ENCODE measurements at places on chromosomes 6 and 20. TPM values are rescaled to one million over a fixed set of nuclear protein-coding genes. Genes with fewer than 3 reads are reported as not detected.

Gene PHACTR2
- 30.0 TPM for polyA plus RNA-seq

Gene BPIFB2
- polyA plus RNA-seq = not detected

Gene CYP24A1
- polyA plus RNA-seq = 0.89 TPM

Gene CTCFL
- polyA plus RNA-seq = 3.6 TPM

Gene KCNK16
- polyA plus RNA-seq = not detected

Gene SLC22A7
- 0.30 TPM for polyA plus RNA-seq

Gene SLC35B2
- polyA plus RNA-seq = 56.5 TPM

Gene TSHZ2
- 11.0 TPM for polyA plus RNA-seq

Gene LTA
- polyA plus RNA-seq = 0.39 TPM

Gene DNAAF9
- polyA plus RNA-seq = 35.9 TPM

Gene EYA4
- 18.7 TPM for polyA plus RNA-seq

DNA sequence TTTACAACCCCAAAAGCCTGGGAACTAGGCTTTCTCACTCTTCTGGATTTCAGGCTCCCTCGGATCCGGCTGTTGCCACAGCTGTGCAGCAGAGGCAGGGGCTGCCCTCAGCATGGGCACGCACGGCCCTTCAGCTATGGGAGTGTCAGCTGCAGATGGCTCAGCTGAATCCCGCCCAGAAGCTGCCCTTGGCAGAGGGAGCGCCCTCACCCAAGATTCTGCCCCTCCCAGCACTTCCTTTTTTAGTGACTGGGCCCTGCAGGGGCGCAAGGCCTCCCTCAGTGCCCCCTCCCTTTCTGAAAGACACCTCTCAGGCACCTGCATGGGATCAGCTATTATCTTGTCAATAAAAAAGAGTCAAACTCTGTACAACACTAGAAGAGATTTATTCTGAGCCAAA, 67.9 kb upstream of the THBS2 start:
- DNase-seq = no peak

- DNase-seq = no peak
Observed at GRCh38 chr6:30260036-30260504, 46.9 kb upstream of the TRIM26 start.

- no peak for DNase-seq
Observed at GRCh38 chr6:16733085-16733484, 28.2 kb downstream of the ATXN1 start.

DNA sequence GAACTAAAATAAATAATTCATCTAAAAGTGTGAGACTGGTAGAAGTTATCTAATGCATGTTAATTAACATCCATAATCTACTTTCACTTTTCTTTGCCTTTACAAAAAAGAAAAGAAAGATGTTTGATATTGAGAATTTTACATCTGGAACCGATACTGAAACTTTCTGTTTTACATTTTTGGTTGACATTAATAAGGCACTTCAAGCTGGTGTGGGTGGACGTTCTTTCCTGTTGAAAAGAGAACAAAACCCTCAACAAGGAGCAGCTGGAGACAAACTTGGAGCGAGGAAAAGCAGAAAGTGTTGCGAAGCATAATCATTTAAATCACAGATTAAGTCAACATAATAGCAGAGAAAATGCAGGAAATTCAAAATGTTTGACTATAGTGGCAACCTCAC, 575.2 kb upstream of the ADGRB3 start:
- DNase-seq = no peak

DNA sequence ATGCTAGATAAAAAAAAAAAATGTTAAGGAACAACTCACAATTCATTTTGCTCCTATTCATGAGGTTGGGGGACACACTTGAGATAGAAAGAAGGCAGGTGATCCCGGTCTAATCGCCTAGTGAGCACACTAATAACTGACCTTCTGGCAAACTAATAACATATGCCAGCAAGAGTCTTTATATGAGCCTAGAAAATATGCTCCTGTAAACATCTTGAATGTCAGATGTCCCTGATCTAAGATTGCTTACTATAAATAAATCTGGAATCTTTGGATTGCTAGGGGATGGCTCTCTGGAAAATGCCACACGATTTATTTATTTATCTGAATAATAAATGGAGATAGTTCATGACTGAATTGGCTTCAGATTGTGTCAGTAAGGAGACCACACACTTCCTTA, 821.9 kb downstream of the GRIK2 start:
- DNase-seq = no peak

- DNase-seq = no peak
Observed at GRCh38 chr20:2887715-2888114, 14.4 kb downstream of the PTPRA start.

DNA sequence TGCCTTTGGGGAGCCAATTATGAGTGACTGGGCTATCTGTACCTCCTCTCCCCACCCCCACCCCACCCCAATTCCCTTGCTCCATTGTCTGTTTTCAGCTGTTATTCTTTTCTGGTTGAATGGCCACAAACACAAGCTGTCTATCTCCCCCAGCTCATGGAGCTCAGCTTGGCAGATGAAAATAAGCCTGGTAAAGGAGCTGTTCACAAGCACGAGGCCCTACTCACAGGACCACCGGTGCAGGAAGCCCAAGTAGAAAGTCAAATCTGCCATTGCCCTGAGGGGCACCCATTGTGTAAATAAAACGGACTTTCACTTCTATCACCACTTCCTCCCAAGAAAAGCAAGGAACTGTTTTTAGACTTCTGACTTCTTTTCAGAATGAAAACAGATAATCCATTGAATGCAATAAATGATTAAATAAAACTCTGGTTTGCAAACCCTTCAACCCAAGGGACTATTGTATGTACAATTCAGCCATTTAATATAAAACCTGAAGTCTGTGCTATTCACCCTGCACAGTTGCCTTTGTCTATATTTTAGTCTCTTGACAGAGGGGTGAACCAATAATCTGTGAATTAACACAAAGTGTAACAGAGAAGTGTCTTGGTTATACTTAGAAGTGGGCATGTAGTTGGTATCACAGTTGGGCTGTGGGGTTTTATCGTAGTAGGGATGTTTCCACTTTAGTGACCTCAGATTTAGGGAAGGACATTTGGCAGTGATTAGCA, 27.7 kb downstream of the RIPOR2 start:
- no peak for DNase-seq

DNA sequence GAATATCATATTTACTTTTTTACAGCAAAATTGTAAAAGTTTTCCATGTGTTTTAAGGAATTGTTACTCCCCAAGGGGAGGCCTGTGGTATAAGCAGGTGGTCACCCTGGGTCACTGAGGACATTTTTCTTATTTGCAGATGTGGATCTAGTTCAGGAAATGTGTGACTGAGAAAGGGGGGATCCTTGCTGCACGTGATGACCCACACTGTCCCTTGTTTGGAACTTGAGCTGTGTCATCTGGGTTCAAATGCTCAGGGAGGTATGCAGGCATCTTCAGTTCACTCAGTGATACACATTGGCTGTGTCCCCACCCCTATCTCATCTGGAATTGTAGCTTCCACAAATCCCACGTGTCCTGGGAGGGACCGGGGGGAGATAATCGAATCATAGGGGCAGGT, 431.9 kb upstream of the CDH4 start:
- no peak for DNase-seq

GRCh38 chr6:55918639-55919038, 43.2 kb upstream of the BMP5 start:
- no peak for DNase-seq

GRCh38 chr20:57256908-57257307, 9.5 kb downstream of the BMP7 start:
- no peak for DNase-seq

- no peak for DNase-seq
Observed at GRCh38 chr6:11423072-11423471, 114.5 kb upstream of the TMEM170B start.

- DNase-seq = peak; percentile 66
Observed at GRCh38 chr20:64188682-64189529, 24.7 kb downstream of the MYT1 start.

- no peak for DNase-seq
Observed at GRCh38 chr6:624979-625378, 31.9 kb downstream of the HUS1B start.

- no peak for DNase-seq
Observed at GRCh38 chr6:53701333-53702218, 36.0 kb upstream of the KLHL31 start.

DNA sequence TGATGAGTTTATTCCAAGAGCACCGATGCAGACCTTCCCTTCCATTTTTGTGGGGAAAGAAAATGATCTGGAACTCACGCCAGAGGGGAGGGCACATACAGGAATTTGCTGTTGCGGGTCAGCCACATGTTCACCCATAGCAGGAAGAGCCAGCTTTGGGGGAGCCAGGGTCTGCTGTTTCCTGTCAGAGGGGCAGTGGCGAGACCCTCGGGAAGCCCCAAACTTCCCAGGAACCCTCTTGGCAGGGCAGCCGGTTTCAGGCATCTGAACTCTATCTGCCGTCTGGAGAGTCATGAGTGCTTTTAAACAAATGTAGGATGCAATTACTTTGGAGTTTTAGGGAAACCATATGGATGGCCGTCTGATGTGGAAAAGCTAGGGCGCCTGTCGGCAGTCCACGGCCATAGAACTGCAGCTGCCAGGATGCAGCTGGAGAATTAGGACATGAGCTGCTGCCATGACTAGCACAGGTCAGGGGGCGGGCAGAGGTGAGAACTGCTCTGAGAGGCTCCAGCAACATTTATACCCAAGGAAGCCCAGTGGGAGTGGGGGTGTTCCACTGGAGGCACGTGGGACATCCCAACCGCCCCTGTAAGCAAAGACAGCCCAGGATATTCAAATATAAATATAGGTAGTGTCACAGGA, 14.8 kb upstream of the SERPINB9 start:
- peak; percentile 20 for DNase-seq

DNA sequence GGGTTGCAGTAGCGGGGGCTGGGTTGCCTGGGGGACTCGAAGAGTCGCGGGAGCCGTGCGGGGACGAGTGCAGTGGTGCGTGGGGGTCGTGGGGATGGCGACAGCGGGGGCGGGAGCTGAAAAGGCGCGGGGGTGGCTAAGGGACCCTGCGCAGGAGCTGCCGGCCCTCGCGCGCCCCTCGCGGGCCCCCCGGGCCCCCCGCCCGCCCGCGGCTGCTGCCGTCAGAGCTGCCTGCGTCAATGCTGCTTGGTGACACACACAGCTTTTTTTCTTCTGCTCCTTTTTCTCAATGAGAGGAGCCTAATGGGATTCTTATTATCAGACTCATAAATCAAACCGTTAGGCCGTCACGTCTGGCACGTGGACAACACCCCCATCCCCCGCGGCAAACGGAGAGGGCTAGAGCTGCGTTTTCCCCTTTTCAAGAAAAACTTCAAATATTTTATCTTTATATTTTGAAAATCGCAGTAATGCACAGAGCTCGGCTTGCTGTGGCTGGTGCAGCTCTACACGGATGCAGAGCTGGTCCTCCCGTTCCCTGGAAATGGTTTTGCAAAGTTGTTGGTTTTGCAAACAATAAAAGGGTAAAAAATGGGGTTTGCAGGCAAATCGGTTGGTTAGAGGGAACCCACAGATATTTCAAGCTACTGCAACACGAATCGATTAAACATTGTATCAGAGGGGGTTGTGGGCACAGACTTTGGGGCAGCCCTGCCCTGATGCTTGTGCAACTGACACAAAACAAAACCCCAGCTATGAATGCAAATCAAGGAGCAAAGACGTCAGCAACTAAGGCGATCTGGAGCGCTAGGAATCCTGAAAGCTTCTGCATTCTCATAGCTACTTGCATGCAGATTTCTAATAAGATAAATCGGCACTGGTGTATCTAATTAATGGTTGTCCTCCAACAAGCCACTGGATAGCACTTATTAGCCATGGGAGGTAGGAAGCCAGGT, 161.4 kb downstream of the TBXT start:
- DNase-seq = no peak

DNA sequence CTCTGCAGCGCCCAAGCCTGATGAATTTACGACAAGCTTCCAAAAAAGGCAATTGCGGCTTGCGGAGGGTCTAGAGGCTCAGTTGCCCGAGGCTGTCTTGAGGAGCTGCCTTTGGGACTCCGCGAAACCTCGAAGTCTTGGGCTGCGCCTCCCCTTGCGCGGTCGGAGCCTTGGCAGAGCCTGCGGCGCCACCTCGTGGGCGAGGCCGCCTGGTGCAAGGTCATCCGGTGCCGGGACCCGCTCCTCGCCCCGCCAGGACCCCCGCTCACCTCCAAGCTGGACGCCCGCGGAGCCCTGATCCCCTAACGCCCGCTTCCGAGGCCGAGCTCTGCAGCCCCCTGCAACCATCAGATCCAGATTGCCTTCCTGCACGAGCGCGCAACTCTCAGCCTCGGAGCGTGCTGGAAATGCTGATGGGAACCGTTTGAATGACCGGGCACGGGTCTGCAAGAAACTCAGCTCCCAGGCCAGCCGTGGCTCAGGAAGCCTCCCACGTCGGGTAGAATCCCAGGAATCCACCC, 14.9 kb upstream of the FAM210B start:
- no peak for DNase-seq

- DNase-seq = no peak
Observed at GRCh38 chr20:58568483-58569240, 53.5 kb upstream of the APCDD1L start.

GRCh38 chr20:1389703-1390580, 2.9 kb downstream of the FKBP1A start:
- DNase-seq = no peak

DNA sequence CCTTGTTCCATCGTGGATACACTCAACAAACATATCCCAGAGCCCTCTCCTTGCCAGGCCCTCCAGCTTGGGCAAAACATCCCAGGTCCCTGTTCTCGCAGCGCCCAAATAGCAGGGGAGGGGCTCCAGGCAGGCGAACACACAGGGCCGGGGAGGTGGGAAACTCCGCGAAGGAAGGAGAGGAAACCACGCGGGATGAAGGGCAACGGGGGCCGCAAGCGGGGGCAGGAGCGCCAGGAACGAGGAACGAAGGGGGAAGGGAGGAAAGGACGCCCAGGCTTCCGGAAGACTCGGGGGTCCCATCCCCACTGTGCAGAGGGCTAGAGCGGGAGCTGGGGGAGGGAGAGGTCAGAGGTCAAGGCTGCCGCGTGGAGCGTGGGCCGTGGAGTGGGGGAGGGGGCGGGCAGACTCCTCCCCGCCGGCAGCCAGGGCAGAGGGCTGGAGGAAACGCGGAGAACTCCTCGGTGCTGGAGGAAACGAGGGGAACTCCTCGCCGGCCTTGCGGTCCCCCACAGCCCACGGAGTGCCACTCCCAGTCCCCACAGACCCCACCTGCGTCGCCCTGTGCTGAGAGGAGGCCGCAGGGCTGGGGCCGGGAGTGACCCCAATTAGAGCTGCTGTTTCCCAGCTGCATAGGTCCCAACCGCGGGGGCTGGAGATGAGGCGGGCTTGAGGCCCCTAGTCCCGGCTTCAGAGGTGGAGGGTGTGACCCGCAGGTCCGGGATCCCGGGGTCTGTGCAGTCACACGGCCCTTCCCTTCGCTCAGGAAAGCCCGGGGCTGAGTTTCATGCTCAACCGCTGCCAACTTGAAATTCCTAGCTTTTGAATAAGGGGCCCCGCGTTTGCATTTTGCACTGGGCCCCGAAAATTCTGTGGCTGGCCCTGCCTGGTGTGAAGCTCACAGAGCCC, 1.2 kb upstream of the RBM38 start:
- no peak for DNase-seq
